ENCODE measurements at places on chromosomes 4 and X.

- no peak for DNase-seq
Measured at GRCh38 chr4:138796761-138797160, 218.8 kb upstream of the NOCT start.

- DNase-seq: no peak
Measured at GRCh38 chr4:20254511-20255250, 3.0 kb downstream of the SLIT2 start.

DNA sequence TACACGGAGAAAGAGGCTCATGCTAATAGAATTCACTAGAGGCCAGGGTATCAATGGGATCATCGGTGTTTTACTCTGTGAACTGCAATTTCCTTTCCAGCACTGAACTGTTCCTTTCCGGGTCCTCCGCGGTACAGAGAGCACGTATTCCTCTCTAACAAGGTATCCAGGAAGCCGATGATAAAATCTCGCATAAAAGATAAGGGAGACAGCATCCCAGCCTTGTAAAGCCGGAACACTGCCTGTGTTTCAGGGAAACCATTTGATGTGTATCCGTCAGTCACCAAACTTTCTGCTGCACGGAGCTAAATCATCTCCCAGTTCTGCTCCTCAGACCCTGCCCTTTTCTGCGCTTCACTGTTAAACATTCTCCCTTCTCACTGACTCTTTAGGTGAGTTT lies 54.0 kb downstream of the ING2 start:
- no peak for DNase-seq

- no peak for DNase-seq
Measured at GRCh38 chrX:26466387-26466786, 250.4 kb downstream of the MAGEB5 start.

- no peak for DNase-seq
Measured at GRCh38 chr4:155766622-155767021, 7.8 kb downstream of the GUCY1B1 start.

- DNase-seq: no peak
Measured at GRCh38 chr4:63906660-63907183, 502.5 kb downstream of the TECRL start.

DNA sequence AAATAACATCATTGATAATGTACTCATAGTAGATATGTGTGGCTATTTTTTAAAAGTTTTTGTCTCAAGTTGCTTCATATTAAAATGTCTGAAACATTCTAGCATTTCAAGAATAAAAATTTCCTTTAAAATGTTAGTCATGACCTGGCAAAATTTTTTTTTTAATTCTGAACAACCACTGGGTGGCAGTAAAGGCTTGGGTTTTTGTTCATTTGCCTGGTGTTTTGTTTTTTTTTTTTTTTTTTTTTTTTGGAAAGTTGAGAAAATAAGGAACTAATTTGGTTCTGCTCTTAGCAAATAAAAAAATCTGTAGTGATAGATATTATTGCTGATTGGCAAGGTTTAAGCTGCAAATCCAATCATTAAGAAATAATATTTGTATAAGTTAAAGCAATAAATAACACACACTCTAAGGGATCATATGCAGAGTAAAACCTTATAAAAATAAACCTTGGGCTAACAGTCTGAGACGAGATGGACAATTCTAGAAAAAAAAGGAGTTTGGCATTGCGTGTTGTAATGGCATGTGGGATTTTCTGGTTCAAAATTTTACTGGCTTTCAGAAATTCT lies 81.4 kb downstream of the CEP44 start:
- peak; percentile 34 for DNase-seq

- DNase-seq: no peak
Measured at GRCh38 chr4:79585834-79586233, 177.8 kb upstream of the GK2 start.

DNA sequence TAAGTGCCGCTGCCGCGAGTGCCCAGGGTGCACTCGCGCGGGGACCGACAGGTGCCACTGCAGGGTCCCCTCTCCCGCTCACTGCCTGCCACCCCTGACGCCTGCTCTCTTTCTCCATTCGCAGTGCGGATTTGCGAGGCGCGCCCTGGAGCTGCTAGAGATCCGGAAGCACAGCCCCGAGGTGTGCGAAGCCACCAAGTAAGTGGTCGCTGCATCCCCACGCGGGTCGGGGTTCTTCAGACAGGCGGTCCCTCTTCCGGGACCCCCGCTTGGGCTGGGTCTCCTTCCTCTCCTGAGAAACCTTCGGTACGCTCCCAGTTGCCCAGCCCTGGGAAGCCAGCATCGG lies 547 bp downstream of the GUCY1A1 start:
- DNase-seq: no peak

GRCh38 chrX:44143061-44143602 lies 169.9 kb upstream of the NDP start:
- DNase-seq: no peak

GRCh38 chrX:135295238-135295943 lies 13.9 kb upstream of the ETDC start:
- DNase-seq: peak; percentile 38

- DNase-seq: no peak
Measured at GRCh38 chrX:6679550-6679949, 144.6 kb upstream of the VCX3A start.

- no peak for DNase-seq
Measured at GRCh38 chr4:185344743-185345538, 50.8 kb downstream of the LRP2BP start.

GRCh38 chr4:177640864-177641263 lies 198.6 kb upstream of the AGA start:
- no peak for DNase-seq

DNA sequence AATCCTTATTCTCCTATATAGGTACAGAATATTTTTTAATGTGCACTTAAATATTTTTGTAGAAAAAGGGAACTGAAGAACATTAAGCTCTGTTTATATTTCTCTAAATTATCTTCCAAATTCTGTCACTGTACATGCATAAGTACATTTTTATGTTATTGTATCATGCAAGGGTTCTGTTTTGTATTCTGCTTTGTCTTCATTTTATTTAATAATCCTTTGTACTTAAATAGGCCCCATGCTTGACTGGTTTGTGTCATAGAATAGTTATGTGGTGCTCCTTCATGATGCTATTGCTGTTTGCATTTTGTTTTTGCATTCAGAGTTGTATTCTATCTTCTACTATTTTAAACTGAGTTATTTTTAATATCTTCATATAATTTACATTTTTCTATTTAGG lies 111.9 kb upstream of the EDNRA start:
- DNase-seq: no peak

DNA sequence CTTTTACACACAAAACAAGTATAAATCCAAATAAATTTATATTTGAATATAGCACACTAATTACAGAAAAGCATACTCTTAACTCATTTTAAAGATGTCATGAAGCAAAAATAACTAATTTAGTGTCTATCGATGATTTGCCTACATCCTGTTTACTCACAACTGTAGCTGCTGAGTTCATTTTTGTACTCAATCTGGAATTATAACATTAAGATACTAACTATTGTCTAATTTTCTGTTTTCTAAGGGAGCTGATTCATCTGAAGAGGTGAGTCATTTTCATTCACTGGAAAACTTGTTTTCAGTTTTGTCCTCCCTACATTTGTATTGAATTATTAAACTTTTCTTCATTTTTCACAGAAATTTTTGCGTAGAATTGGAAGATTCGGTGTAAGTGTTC lies 3.7 kb downstream of the STATH start:
- no peak for DNase-seq

DNA sequence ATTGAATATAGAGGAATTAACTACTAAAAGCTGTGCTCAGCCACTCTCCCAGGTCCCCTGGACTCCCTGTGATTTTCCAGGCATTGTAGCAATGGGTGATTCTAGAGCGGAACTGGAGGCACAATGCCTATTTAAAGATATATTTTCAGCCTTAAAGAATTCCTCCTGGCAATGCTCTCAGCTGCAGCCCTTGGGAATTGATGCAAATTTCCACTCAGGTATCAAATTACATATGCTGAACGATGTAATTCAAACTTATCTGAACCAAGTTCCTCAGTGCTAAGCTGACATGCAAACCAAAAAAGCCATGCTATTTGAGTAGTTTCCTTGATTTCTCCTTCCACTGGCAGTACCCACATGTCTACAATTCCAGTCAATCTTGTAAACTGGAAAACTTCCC lies 86.3 kb upstream of the GABRA3 start:
- no peak for DNase-seq

- no peak for DNase-seq
Measured at GRCh38 chr4:38842994-38843393, 13.6 kb downstream of the TLR6 start.

- DNase-seq: peak; percentile 38
Measured at GRCh38 chr4:95411371-95412088, 137.2 kb downstream of the UNC5C start.

DNA sequence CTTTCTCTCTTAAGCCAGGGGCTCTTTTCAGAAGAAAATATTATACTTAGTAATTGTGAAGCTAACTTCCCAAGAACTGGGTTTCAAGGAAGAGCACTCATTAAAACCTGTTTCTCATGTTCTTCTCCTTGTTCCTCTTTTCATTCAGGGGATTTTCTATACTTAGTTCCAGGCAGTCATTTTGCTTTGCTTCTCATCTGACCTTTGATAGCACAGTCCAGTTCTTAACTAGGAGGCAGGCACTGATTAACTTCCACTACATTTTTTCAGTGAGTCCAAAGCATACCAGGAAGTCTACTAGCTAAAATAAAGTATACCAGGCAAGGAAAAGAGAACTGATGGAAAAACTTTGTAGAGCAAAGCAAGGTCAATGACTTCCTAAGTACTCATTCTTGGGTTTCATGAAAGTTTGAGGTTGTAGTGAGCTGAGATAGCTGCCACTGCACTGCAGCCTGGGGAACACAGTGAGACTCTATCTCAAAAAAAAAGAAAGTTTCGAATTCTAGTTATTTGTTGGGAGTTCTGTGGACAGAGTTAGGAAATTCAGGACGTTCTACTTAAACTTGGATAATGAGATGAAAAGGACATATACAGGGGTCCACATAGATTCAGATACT lies 190.1 kb upstream of the HS3ST1 start:
- peak; percentile 47 for DNase-seq

GRCh38 chr4:72846280-72847111 lies 223.0 kb downstream of the COX18 start:
- DNase-seq: no peak

GRCh38 chr4:102640669-102641068 lies 120.1 kb downstream of the MANBA start:
- DNase-seq: no peak

- peak; percentile 24 for DNase-seq
Measured at GRCh38 chrX:107629540-107629909, 1.2 kb downstream of the PRPS1 start.

- DNase-seq: no peak
Measured at GRCh38 chrX:40049084-40049641, 48.6 kb downstream of the BCOR start.

- no peak for DNase-seq
Measured at GRCh38 chrX:136157187-136157586, 9.9 kb downstream of the FHL1 start.

DNA sequence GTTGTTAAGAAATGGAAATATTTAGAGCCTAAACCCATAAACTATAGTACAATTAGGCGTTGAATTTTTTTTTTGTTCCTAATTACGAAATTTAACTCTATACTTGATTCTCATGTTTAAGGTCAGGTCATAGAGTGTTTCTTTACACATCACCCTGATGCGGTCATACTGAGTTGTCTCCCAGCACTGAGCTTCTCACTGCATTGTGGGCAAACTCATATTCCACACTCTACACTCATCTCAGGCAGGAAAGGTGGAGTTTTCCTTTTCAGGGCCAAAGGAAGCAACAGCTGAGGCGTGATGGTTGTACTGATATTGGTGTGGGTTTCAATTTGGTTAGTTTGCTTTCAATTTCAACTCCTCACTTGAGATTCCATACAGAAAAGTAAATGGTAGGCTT lies 75.4 kb downstream of the FAT4 start:
- DNase-seq: no peak

- DNase-seq: no peak
Measured at GRCh38 chr4:120658772-120659171, 263.8 kb downstream of the PRDM5 start.

GRCh38 chrX:69289046-69289792 lies 124.0 kb upstream of the PJA1 start:
- no peak for DNase-seq

DNA sequence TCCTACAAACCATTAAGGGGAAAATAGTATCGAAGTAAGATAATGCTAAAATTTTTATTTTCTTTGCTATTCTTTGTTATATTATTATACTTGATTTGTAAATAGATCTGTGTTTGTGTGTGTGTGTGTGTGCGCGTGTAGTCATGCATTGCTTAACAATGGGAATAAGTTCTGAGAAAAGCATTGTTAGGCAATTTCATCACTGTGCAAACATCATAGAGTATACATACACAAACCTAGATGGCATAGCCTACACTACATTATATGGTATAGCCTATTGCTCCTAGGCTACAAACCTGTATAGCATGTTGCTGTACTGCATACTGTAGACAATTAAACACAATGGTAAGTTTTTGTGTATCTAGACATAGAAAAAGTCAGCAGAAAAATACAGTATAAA lies 17.1 kb downstream of the MTTP start:
- DNase-seq: no peak

GRCh38 chr4:62513306-62513705 lies 1313.2 kb downstream of the ADGRL3 start:
- no peak for DNase-seq

DNA sequence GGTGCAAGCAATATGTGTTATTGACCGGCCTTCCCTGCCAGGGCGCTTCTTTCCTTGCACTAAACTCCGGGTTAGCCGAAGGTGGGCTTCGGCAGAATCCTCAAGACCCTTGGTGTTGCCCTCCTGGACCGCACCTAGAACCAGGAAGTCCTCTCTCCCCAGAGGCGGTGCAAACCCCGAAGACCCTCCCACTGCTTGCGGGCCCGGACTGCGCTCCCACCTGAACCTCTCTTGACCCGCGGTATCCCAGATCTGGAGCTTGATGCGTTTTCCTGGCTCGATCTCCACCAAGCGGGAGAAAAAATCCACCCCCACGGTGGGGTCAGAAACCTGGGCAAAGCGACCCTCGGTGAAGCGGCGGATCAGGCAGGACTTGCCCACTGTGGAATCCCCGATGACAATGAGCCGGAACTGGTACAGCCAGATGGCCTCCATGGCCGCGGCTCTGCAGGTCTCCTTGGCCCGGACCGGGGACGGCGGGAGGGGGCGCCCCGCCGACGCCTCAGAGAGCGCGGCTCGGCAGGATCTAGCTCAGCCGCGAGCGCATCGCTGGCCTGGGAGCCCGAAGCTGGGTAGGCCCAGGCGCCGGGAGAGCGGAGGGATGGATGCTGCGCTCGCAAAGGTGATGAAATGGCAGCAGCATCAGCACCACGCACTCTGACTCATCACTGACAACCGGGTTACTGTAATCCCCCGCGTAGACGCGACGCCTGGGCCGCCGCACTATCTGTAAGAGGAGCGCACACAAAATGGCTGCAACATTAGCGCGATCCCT lies at the start of gene RAB39B:
TSS of gene RAB39B (minus strand) at position 638 of the 775 bp plus-strand sequence. CDS start at position 435, 203 bp downstream.
- DNase-seq: peak; percentile 53

GRCh38 chrX:63754136-63754859 lies 30.7 kb downstream of the ARHGEF9 start:
- DNase-seq: peak; percentile 20

- DNase-seq: peak; percentile 24
Measured at GRCh38 chr4:54539500-54540029, 118.2 kb upstream of the KIT start.

GRCh38 chr4:99800332-99801004 lies 16.2 kb upstream of the DAPP1 start:
- DNase-seq: no peak

- DNase-seq: peak; percentile 34
Measured at GRCh38 chr4:53185869-53186585, 179.8 kb downstream of the SCFD2 start.
